ENCODE measurements at places on chromosomes 2 and 18. TPM values are rescaled to one million over a fixed set of nuclear protein-coding genes. Genes with fewer than 3 reads are reported as not detected.

Gene KIAA2012
- total RNA-seq: not detected

Gene STARD6
- not detected for total RNA-seq

Gene MARCHF4
- not detected for total RNA-seq

Gene RAB17
- 2.1 TPM for total RNA-seq

Gene RND3
- 100.0 TPM for total RNA-seq

Gene GALNT3
- 78.2 TPM for total RNA-seq

Gene FAM228A
- not detected for total RNA-seq

Gene LYG2
- total RNA-seq: not detected

Gene REG3A
- total RNA-seq: not detected

Gene KCNJ13
- not detected for total RNA-seq

Gene CLIP4
- 84.1 TPM for total RNA-seq

Gene HYCC2
- total RNA-seq: 8.4 TPM

Gene KATNAL2
- under 0.01 TPM for total RNA-seq

Gene SERPINB12
- 0.48 TPM for total RNA-seq

Gene BMP10
- total RNA-seq: not detected

Gene LIMS4
- not detected for total RNA-seq

Gene LBH
- total RNA-seq: 58.6 TPM

Gene ADD2
- not detected for total RNA-seq

Gene GPC1
- total RNA-seq: 130 TPM

Gene EVA1A
- 44.8 TPM for total RNA-seq

Gene GLB1L
- total RNA-seq: 6.6 TPM

Gene TXNDC2
- total RNA-seq: not detected

Gene NDUFB3
- total RNA-seq: 66.3 TPM

Gene CPLX4
- 0.24 TPM for total RNA-seq

Gene RUFY4
- not detected for total RNA-seq

Gene UNC80
- total RNA-seq: not detected

Gene KCNG2
- not detected for total RNA-seq

Gene TSPYL6
- not detected for total RNA-seq

Gene ZDBF2
- total RNA-seq: 8.0 TPM

Gene RPRM
- total RNA-seq: not detected

Gene VWA3B
- total RNA-seq: not detected

Gene ANKRD12
- total RNA-seq: 16.9 TPM

Gene RTTN
- total RNA-seq: 29.6 TPM

Gene MLPH
- 9.9 TPM for total RNA-seq

Gene CRYBA2
- total RNA-seq: not detected

Data from tracheal epithelial cell (primary cell).